ENCODE measurements at places on chromosomes 1 and 21.
A peak's percentile ranks its signal among the peaks of the same experiment; 100 is the strongest.

DNA sequence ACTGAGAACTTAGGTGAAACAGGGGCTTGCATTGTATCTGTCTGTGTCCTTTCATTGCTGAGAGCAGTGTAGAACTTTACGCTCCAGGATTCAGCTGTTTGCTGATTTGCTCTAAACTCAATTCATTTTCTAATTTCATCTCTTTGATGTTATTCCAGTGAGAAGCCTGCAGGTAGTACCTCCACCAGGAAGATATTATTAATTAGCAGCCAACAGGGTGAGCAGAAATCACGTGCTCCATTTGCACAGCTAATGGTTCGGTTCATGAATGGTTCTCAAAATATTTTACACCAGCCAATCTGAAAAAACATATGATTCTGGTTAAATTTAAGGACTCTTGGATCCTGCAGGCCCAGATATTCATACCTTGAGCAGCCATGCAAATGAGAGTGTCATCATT is 52.1 kb downstream of the SUSD4 start:
- no peaks in the 10 kb centered on the region for H3K27me3 ChIP-seq
- H3K27ac ChIP-seq = no peak overlapping the region
- no peaks in the 10 kb centered on the region for H3K36me3 ChIP-seq

DNA sequence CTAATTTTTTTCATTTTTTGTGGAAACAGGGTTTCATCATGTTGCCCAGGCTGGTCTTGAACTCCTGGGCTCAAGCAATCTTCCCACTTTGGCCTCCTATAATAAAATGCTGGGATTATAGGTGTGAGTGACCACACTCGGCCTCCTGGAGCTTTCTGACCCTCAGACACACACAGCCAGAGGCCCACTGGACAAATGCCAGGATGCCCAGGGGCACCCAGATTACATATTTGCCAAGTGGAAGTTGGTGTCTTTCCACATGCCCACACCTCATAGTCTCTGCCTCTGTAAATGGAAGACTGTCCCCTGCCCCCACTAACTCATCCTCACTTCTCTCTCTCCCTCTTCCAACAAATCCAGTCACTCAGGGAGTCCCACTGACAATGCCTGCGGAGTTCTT is 63.4 kb upstream of the LRP8 start:
- H3K36me3 ChIP-seq = no peaks in the 10 kb centered on the region
- H3K27ac ChIP-seq = no peak overlapping the region
- H3K4me3 ChIP-seq = no peak overlapping the region
- no peaks in the 10 kb centered on the region for H3K27me3 ChIP-seq
- DNase-seq = no peak

DNA sequence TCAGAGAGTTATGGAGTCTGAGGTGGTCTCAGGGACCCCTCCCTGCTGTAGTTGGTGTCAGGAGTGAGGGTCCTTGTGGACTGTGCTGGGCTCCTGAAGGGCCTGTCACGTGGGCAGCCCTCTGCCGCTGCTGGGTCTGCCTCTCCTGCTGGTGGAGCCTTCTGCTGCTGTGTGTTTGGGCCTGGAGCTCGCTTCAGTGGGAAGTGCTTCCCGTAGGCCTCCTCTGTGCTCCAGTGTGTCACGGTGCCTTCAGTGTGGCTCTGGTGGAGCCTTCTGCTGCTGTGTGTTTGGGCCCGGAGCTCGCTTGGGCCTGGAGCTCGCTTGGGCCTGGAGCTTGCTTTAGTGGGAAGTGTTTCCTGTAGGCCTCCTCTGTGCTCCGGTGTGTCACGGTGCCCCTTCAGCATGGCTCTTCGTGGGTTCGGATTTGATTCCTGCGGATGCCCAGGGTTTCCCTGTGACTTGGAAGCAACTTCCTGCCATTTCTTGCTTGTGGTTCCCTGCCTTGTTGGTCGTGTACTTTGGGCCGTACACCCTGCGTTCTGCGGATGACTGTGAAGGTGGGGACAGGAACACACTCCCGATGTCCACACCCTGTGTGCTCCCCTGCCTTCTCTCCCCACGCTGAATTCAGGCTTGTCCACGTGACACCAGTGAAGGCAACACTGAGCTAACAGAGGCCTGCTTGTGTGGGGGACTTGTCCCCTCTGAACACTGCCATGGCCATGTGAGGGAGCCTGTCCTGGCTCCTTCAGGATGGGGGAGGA is 19.5 kb downstream of the C1orf174 start:
- no peak overlapping the region for H3K27ac ChIP-seq
- DNase-seq = no peak
- no peaks in the 10 kb centered on the region for H3K4me1 ChIP-seq
- no peaks in the 10 kb centered on the region for H3K27me3 ChIP-seq
- H3K4me3 ChIP-seq = no peak overlapping the region

DNA sequence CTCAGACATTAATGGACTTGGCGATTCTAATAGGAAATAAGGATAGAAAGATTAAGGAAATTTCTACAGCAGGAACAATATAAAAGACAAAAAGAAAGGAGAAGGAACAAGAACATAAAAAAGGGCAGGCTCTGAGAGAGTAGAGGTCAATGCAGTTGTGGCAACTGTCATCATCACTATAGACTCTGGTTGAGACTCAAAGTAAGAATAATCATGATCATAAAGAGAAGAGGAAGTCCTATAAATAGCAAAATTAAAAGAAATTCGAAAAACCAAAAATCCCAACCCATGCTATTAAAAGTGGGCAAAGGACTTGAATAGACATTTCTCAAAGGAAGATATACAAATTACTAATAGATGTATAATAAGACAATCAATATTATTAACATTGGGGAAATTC is 14.4 kb upstream of the XCL1 start:
- H3K4me3 ChIP-seq = no peak overlapping the region
- no peaks in the 10 kb centered on the region for H3K27me3 ChIP-seq
- DNase-seq = no peak

- H3K27ac ChIP-seq = no peak overlapping the region
- H3K4me3 ChIP-seq = no peak overlapping the region
- no peaks in the 10 kb centered on the region for H3K27me3 ChIP-seq
- no peaks in the 10 kb centered on the region for H3K4me1 ChIP-seq
- no peak for DNase-seq
- no peaks in the 10 kb centered on the region for H3K36me3 ChIP-seq
These were observed 121.3 kb downstream of the PCBP3 start for GRCh38 chr21:45764792-45765191.

GRCh38 chr1:90504509-90504908 is 212.6 kb downstream of the BARHL2 start:
- DNase-seq = no peak
- H3K27me3 ChIP-seq = peaks cover 3% of the 10 kb centered on the region
- no peaks in the 10 kb centered on the region for H3K4me1 ChIP-seq
- no peak overlapping the region for H3K4me3 ChIP-seq
- H3K36me3 ChIP-seq = no peaks in the 10 kb centered on the region

- no peak overlapping the region for H3K4me3 ChIP-seq
- peaks cover 9% of the 10 kb centered on the region for H3K27me3 ChIP-seq
- DNase-seq = no peak
- no peak overlapping the region for H3K27ac ChIP-seq
These were observed 42.2 kb downstream of the NTNG1 start for GRCh38 chr1:107183011-107183410.

GRCh38 chr1:208251015-208251414 is 6.8 kb upstream of the PLXNA2 start:
- no peaks in the 10 kb centered on the region for H3K36me3 ChIP-seq
- no peak overlapping the region for H3K27ac ChIP-seq
- no peak overlapping the region for H3K4me3 ChIP-seq
- no peaks in the 10 kb centered on the region for H3K4me1 ChIP-seq
- DNase-seq = no peak

GRCh38 chr1:35640380-35641232 is 720 bp downstream of the PSMB2 start:
- H3K27ac ChIP-seq = peak overlapping the region; percentile 59
- H3K36me3 ChIP-seq = peaks cover 17% of the 10 kb centered on the region
- no peak for DNase-seq

GRCh38 chr21:34897828-34898227 is 151.3 kb downstream of the RUNX1 start:
- no peaks in the 10 kb centered on the region for H3K4me1 ChIP-seq
- DNase-seq = no peak
- H3K4me3 ChIP-seq = no peak overlapping the region
- no peaks in the 10 kb centered on the region for H3K36me3 ChIP-seq
- no peak overlapping the region for H3K27ac ChIP-seq

DNA sequence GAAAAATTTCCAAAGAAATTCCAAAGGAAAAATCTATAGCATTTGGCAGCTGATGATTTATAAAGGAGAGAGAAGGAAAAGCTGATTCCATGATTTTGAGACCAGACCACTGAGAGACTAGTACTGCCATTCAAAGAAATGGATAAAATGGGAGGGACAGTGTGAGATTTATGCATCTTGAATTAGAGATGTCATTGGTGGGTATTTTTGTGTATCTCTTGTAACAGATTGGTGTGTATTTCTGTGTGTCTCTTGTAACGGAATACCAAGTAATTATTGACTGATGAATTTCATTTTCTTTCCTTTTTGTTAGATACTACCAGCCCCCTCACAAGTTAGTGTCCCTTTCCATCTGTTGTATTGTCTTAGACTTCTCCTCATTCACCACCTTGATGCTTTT is 102.2 kb downstream of the OLFML2B start:
- no peaks in the 10 kb centered on the region for H3K27me3 ChIP-seq
- no peak overlapping the region for H3K4me3 ChIP-seq
- H3K27ac ChIP-seq = no peak overlapping the region
- no peaks in the 10 kb centered on the region for H3K4me1 ChIP-seq

GRCh38 chr1:34547046-34547674 is 207.7 kb upstream of the GJB5 start:
- no peak overlapping the region for H3K4me3 ChIP-seq
- H3K36me3 ChIP-seq = no peaks in the 10 kb centered on the region
- no peaks in the 10 kb centered on the region for H3K4me1 ChIP-seq
- H3K27ac ChIP-seq = no peak overlapping the region
- no peaks in the 10 kb centered on the region for H3K27me3 ChIP-seq

DNA sequence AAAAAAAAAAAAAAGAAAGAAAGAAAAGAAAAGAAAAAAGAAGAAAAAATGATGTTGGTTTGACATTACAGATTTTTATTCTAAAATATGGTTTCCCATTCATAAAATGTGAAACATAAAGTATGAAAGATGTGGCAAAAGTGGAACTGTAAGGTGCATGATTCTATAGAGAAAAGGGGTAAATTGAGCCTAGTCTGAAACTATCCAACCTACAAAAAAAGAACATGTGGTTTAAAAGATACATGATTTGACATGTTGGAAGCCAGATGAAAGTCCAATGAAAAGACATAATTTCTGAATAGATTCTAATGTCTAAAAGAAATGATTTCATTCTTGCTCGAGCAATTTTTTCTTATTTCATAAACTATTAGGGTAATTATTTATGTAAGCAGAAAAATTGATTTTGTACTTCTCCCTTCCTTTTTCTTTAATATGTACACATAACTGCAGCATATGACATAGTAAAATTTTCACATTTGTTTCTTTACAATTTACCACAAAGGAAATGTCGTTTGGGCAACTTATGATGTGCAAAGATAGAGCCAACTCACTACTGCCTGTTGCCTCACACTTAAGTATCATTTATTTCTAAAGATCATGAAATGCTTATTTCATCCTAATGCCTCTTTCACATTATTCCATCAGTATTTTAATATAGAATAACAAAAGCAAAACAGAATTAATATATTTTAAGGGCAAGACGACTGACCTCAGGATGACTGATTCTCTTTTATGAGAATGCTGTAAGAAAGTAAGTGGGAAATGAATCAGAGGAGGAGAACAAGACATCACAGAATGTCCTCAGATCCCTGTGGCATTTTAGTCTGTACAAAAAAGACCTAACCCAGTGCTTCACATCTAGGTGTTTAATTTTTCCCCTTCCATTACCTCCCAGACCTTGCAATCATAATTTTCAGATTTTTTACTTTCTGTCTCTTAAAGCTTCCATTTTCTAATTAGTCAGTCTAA is 165.8 kb upstream of the HMCN1 start:
- H3K27me3 ChIP-seq = no peaks in the 10 kb centered on the region
- no peak overlapping the region for H3K4me3 ChIP-seq
- peaks cover 58% of the 10 kb centered on the region for H3K4me1 ChIP-seq
- H3K36me3 ChIP-seq = no peaks in the 10 kb centered on the region
- H3K27ac ChIP-seq = peak overlapping the region; percentile 97
- no peak for DNase-seq

DNA sequence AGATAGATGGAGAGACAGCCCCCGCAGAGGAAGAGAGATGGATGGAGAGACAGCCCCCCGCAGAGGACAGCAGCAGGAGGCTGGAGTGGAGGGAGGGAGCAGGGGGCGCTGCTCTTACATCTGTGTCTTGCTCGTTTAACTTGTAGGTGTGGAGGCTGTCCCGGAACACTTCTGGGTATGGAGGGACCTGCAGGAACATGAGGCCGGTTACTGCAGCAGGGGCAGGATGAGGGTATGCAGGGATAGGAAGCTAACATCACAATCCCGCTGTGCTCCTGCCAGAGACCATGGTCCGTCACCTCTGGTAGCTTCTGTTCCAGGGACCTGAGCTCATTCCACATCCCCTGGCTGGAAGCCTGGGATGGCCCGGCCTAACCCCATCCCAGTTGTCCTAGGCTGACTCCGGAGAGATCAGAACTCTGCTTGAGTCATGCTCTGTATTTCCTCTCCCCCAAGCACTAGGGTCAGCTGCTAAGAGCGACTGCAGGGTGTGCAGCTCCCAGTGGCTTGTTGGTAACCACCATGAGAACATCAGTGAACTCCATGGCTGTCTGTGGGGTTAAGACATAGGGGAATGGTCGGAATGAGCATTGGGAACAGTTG is 36.7 kb upstream of the GOLT1A start:
- no peak for DNase-seq
- no peaks in the 10 kb centered on the region for H3K4me1 ChIP-seq

DNA sequence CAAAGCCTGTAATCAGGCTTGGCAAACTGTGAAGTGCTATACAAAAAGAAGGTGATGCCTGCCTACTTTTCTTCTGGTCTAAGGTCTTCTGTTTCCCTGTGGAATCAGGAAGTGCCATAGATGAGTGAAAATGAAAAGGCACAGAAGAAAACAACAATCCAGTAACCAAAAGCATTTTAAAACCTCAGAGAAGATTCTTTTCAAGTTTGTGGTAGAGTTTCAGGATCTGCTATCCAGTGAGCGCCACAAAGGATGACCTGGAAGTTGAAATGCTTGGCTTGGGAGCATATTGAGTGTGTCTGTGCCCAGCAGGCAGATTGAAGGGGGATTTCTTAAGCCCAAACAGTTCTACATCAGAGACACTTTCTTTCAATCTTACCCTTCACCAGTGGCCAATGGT is 272.2 kb downstream of the PAPPA2 start:
- no peaks in the 10 kb centered on the region for H3K27me3 ChIP-seq
- no peaks in the 10 kb centered on the region for H3K4me1 ChIP-seq
- no peak for DNase-seq
- H3K4me3 ChIP-seq = no peak overlapping the region
- H3K27ac ChIP-seq = no peak overlapping the region

- H3K4me3 ChIP-seq = no peak overlapping the region
- peaks cover 3% of the 10 kb centered on the region for H3K27me3 ChIP-seq
- H3K4me1 ChIP-seq = no peaks in the 10 kb centered on the region
- no peak for DNase-seq
- no peak overlapping the region for H3K27ac ChIP-seq
- H3K36me3 ChIP-seq = no peaks in the 10 kb centered on the region
These were observed 45.3 kb downstream of the SETD4 start for GRCh38 chr21:36015045-36015444.

Data from RWPE2 (cell line).